WERI-Rb-1 (cell line): ENCODE measurements at places on chromosomes 11 and 22.

DNA sequence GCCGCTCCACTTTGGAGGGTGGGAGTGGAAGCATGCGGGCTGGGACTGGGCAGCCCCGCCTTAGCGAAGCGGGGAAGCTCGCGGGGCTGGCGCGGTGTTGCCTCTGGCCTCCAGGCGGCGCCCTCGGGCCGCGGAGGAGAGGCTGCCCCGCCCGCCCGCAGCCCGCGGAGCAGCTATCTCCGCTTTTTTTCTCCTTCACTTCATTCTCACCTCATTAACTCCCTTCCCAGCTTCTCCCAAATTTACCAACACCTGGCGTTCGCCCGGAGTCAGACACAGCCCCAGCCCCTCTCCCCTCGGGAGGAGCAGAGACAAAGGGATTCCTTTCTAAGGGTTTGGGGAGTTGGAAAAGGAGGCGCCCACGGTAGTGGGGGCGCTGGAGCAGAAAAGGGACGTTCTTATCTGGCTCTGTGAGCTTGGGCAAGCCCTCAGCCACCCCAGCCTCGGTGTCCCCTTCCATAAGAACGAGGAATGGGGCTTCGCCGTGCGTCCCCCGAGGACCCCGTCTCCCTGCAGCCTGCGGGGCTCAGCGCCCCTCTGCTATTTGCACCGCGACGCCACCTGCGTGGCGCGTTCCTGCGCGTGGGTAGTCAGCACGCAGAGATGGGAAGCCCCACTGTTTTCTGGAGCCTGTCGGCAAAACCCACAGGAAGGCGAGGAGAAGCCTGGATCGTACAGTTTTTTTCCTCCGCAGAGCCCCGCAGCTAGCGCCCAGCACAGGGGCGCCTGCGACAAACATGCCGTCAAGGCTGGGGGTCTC is 1.5 kb upstream of the WNT11 start:
- peak; percentile 82 for DNase-seq

- DNase-seq: no peak
Measured at GRCh38 chr11:107198490-107199007, 180.3 kb upstream of the GUCY1A2 start.

DNA sequence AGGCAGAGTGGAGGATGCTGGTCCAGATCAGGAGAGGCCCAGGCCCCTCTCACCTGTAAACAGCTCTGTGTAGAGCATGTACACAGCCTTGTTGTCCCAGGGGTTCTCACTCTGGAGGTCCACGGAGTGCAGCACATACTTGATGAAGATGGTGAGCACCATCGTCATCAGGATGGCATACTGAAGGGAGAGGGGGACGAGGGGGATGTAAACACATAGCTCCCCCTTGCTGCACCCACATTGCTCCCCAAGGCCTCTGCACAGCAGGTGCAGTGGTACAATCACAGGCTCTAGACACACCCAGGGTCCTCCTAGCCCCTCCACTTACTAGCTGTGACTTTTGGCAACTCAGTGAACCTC is 2.9 kb downstream of the SYVN1 start:
- no peak for DNase-seq

- no peak for DNase-seq
Measured at GRCh38 chr11:8327761-8328192, 64.1 kb upstream of the LMO1 start.

GRCh38 chr11:34605481-34606325 is 15.2 kb upstream of the EHF start:
- DNase-seq: no peak

DNA sequence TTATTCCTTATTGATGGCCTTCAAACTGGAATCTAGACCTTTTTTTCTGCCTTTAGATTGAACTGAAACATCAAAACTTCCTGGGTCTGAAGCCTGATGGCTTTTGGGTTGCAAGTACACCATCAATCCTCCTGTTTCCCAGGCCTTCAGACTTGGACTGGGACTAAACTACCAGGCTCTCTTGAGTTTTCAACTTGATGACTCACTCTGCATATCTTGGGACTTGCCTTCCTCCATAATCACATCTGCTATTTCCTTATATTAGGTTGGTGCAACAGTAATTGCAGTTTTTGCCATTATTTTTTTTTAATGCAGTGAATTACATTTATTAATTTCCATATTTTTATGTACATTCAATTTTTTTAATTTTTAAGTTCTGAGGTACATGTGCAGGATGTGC is 7.0 kb downstream of the OR51B5 start:
- no peak for DNase-seq

GRCh38 chr22:19045094-19045493 is 77.1 kb downstream of the DGCR2 start:
- DNase-seq: no peak

- DNase-seq: no peak
Measured at GRCh38 chr11:114401311-114401710, 845 bp downstream of the RBM7 start.

- no peak for DNase-seq
Measured at GRCh38 chr11:71349627-71350026, 97.2 kb upstream of the SHANK2 start.

GRCh38 chr11:73241300-73241699 is 23.2 kb downstream of the P2RY2 start:
- DNase-seq: no peak

GRCh38 chr11:131099746-131100145 is 183.5 kb upstream of the SNX19 start:
- no peak for DNase-seq

GRCh38 chr11:2516276-2517015 is 71.6 kb downstream of the KCNQ1 start:
- no peak for DNase-seq

DNA sequence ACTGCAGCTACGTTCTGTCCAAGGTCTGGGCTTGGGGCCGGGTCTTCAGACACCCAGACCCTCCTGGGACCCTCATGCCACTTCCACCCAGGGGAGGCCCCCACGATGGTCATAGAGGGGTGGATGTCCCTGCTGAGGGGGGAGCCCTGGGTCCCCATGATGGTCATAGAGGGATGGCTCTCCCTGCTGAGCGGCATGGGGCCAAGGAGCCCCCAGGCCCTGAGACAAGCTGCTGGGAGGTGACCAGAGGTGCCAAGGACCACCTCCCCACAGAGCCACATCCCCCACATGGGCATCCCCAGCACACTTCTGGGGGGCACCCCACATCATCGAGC is 7.2 kb downstream of the MUC5B start:
- peak; percentile 6 for DNase-seq

- no peak for DNase-seq
Measured at GRCh38 chr22:24465566-24465965, 29.6 kb upstream of the UPB1 start.

DNA sequence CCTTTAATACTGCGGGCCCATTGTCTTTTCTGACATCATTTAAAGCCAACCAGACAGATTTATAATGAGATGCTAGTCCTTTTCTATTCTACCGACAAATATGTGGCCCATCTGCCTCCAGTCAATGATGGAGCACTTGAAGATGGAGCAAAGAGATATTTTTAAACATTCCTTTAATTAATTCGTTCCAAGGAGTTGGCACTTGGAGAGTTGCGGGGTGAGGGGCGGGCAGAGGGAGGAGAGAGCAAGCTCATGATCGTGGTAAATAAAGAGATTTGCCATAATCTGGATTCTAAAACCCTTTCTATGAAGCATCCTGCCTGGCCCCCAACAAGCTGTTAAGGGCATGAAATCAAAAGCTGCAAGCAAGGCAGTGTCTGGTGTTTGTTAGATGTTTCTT is 5.0 kb downstream of the SLC1A2 start:
- peak; percentile 42 for DNase-seq

DNA sequence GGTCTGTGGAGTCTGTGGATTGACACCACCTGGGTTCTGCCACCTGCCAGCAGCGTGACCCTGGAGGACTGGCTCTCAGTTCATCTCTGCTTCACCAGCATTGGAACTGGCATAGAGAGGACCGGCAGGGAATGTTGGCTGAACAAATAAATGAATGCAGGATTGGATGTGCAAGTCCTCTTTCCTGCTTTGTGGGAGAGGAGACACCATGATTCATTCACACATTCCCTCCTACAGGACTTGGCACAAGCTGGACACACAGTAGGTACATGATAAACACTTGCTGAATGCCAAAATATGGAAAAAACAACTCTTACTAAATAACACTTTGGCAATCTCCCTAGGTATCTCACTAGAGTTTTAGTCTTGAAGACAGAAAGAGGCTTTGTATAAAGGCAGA is 116.6 kb upstream of the NARS2 start:
- no peak for DNase-seq

- no peak for DNase-seq
Measured at GRCh38 chr11:134579724-134580609, 167.9 kb upstream of the B3GAT1 start.

DNA sequence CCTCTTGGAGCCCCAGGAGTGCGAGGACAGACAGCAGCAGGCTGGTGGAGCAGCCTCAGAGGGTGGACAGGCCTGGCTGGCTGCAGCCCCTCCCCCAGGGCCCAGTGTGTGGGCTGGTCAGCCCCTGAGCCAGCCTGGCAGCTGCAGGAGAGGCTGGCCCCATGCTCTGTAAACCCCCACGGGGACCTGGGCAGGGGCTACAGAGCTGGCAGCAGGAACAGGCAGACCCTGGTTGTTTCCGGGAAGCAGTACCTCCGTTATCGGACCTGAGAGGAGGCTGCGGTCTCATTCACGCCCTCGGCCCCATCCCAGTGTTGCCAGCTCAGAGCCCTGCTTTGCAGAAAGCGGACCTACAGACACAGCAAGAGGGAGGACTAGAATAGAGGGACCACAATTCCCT is 38.5 kb upstream of the COMT start:
- peak; percentile 63 for DNase-seq

- DNase-seq: no peak
Measured at GRCh38 chr22:24184057-24184798, 2.9 kb downstream of the SUSD2 start.

DNA sequence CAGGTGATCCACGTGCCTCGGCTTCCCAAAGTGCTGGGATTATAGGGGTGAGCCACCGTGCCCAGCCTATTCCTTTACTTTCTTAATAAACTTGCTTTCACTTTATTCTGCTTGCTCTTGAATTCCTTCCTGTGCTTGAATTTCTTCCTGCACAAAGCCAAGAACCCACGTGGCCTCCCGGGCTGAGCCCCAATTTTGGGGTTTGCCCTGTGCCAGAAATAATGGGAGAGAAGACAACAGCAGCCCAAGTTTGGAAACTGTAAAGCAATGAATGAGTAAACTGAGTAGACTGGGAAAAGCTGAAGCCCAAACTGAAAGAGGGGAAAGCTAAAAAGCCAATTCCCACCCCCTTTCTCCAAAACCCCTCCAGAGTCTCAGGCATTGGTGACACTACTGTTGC is 136.4 kb downstream of the NECTIN1 start:
- no peak for DNase-seq

GRCh38 chr11:68564261-68564660 is 103.7 kb downstream of the PPP6R3 start:
- DNase-seq: no peak

GRCh38 chr11:40384991-40385390 is 1074.5 kb downstream of the LRRC4C start:
- DNase-seq: no peak

- peak; percentile 84 for DNase-seq
Measured at GRCh38 chr22:45441138-45441537, 27.6 kb downstream of the RIBC2 start.
